ENCODE measurements at places on chromosomes 7 and 10. TPM values are rescaled to one million over a fixed set of nuclear protein-coding genes. Genes with fewer than 3 reads are reported as not detected.

The UBE2D1 gene
- 8.0 TPM for polyA plus RNA-seq

The FAM180A gene
- polyA plus RNA-seq, result not detected

The CWF19L1 gene
- polyA plus RNA-seq, result 13.9 TPM

The AMZ1 gene
- polyA plus RNA-seq, result 0.15 TPM

The HDAC9 gene
- 5.9 TPM for polyA plus RNA-seq

The NPY4R gene
- 0.37 TPM for polyA plus RNA-seq

The PIK3AP1 gene
- polyA plus RNA-seq, result not detected

The RBP3 gene
- not detected for polyA plus RNA-seq

The AKR1C4 gene
- polyA plus RNA-seq, result not detected

The GJD4 gene
- not detected for polyA plus RNA-seq

The PODXL gene
- polyA plus RNA-seq, result 0.16 TPM

The PRLHR gene
- polyA plus RNA-seq, result not detected

The CPN1 gene
- polyA plus RNA-seq, result not detected

The CRTAC1 gene
- not detected for polyA plus RNA-seq

The CLEC2L gene
- polyA plus RNA-seq, result not detected

The NPM3 gene
- 132 TPM for polyA plus RNA-seq

The OR2AE1 gene
- polyA plus RNA-seq, result 0.05 TPM

The SCIN gene
- not detected for polyA plus RNA-seq

All from mammary epithelial cell (primary cell).